Naive thymus-derived CD8-positive, alpha-beta T cell (primary cell): ENCODE measurements at places on chromosomes 6 and 20. TPM values are rescaled to one million over a fixed set of nuclear protein-coding genes. Genes with fewer than 3 reads are reported as not detected.
A peak's percentile ranks its signal among the peaks of the same experiment; 100 is the strongest.

Gene C20orf96
- 5.7 TPM for total RNA-seq

Gene DOK5
- not detected for total RNA-seq

DNA sequence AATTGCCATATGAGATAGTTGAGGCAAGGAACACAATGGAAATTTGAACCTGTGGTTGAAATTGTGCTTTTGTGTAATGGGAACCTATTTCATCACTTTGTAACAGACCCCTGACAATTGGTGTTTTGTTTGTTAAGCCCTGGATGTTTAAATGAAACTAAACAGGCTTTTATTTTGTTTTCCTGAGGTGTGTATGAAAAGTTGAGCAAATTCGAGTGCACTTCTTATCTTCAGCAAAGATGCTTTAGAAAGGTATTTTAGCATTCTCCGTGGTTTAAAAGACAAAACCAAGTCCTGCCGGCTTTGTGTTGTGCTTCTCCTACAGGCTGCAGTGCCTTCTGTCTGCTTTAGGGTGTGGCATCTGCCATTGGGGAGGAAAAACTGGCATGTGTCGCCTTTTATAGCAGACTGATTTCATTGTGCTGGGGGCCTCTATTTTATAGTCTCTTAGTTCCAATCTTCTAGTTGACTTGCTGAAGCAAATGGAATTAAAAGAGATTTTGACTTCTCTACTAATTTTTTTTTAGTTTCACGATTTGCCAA is 2.2 kb upstream of the ARID1B start:
- H3K4me3 ChIP-seq: no peak overlapping the region
- peak overlapping the region; percentile 87 for H3K27ac ChIP-seq
- H3K27me3 ChIP-seq: no peaks in the 10 kb centered on the region
- DNase-seq: no peak

DNA sequence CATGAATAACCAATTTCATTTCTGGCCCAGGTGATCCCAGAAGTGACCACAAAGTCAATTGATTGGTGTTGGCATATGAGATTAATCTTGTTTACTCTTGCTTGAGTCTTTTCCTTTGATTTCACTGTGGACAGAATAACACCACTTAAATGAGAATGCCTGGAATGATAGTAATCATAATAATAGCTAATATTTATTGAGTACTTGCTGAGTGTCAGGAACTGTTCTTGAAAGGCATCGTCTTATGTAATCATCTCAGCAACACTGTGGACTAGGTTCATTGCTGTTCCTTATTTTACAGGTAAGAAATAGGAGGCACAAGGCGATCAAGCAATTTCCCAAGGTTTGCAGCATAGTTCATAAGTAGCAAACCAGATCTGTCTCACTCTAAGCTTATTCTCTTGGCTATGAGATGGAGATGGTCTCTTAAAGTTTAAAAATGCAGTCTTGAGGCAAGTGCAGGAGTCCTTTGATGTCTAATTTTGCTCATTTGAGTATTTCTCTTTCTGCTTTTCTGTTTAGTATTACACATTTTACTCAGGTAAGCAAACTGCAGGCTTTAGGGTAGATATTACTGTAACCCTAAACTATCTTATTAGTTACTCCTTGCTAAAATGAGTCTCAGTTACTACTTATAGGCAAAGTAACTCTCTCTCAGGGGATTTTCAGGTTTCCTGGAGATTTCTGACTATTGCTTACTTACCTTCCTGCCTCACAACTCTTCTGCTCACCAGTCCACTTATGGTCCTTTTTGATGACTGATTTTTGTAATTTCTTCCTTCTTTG is 6.3 kb downstream of the ADGRG6 start:
- no peaks in the 10 kb centered on the region for H3K36me3 ChIP-seq
- H3K4me3 ChIP-seq: no peak overlapping the region
- peaks cover 14% of the 10 kb centered on the region for H3K27me3 ChIP-seq
- H3K4me1 ChIP-seq: no peaks in the 10 kb centered on the region

DNA sequence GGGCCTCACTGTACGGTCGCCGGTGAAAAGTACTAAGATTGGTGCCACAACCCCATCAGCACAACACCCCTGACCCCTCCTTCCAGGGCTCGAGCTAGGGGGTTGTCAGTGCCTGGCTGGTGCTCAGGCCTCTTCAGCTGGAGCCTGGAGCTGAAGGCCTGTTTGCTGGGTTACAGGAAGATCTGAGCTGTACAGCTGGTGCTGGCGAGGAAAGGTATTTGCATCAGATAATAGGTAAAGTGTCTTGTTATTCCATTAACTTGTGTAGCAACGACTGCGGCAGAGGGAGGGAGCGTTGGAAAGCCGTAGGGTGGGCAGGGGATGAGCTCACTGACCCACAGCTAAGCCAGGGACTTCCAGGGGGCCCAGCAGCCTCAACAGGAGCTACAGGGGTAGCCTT is 15.8 kb upstream of the SIRPA start:
- no peak overlapping the region for H3K4me3 ChIP-seq
- peaks cover 11% of the 10 kb centered on the region for H3K4me1 ChIP-seq
- H3K36me3 ChIP-seq: no peaks in the 10 kb centered on the region
- H3K27me3 ChIP-seq: peaks cover 9% of the 10 kb centered on the region
- no peak overlapping the region for H3K27ac ChIP-seq
- no peak for DNase-seq

GRCh38 chr6:5302220-5302946 is 41.1 kb downstream of the FARS2 start:
- H3K27ac ChIP-seq: peak overlapping the region; percentile 8
- no peak overlapping the region for H3K4me3 ChIP-seq
- peaks cover 4% of the 10 kb centered on the region for H3K36me3 ChIP-seq
- no peak for DNase-seq
- H3K27me3 ChIP-seq: no peaks in the 10 kb centered on the region
- H3K4me1 ChIP-seq: peaks cover 45% of the 10 kb centered on the region
